Stimulated activated CD4-positive, alpha-beta T cell treated with anti-CD3 and anti-CD28 coated beads, Interleukin-15, amount 100 ng/mL, for 1 hour (primary cell): ENCODE measurements at places on chromosomes 7 and 10.

DNA sequence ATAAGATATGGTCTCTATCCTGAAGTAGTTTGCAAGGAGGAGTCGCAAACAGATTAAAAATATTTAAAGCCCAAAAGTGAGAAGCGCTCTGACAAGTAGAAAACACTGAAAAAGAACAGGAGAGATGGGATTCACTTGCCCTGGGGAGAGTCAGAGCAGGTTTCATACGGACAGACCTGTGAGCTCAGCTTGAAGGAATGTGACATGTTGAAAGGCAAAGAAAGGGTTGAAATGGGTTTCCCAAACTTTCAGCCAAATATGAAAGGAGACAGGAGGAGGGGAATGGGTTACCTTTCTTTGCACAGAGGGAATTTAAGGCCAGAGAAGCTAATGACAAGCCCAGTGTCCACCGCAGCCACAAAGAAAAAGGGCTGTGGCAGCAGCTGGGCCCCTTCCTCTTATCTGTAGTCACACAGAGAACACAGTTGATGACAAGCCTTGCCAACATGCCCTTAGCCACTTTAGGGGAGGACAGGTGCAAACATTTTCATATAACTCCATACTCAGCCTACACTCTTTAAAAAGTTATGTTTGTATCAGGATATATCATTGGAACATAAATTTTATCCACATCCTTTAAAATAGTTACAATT is 14.9 kb downstream of the HOXA1 start:
- no peak for DNase-seq

DNA sequence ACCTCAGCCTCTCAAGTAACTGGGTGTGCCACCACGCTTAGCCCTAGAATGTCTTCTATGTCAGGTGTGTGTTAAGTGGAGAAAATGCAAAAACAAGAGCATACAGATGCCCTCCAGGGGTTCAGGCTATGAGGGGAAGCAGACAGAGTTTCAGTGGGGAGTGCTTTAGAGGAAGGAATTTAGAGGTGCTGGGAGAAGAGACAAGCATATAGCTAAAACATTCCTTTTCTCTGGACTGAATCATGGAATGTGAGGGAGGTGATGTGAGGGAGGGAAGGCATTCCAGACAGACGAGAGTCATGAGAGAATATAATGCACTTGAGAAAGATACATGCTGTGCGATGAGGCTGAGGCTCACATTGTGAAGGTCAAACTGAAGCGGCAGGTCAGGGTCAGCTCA is 6.6 kb upstream of the ZNF786 start:
- no peak for DNase-seq

DNA sequence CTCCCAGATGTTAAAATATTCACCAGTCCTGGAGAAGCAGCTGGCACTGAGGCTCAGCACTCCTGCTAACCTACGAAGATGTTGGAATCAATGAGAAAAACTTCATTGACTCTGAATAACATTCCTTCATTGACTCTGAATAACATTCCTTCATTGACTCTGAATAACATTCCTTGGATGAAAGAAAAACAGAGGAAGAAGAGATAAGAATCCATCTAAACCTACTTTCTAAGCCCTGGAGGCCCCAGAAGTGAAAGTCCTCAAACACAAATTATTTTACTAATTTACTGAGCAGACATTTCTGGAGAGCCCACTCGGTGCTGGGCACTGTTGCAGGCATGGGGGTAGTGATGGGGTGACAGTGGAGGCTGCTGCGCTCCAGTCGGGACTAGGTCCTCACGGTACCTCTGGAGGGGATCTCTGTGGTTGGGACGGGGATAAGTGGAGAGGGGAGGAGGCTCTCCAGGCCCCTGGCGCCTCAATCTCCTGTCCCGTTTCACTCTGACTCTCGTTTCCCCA is 254.1 kb downstream of the WDR37 start:
- DNase-seq = no peak

DNA sequence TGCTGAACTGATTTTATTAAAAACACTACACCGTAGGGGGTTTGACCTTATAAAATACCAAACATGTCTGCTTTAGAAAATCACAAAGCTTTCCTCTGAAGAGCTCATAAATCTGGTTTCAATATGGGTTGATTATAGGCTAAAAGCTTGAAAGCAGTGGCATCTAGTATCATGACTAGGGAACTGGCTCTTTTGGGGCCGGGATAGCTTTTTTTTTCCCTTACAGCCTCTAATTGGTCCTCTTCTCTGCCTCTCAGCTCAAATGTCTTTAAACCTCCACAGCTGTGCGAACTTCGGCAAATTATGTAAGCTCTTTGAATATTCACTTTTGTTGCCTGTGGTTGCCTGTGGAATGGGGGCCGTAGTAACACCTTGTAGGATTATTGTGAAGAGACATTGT is 8.4 kb downstream of the BAMBI start:
- DNase-seq = no peak

- DNase-seq = no peak
Measured at GRCh38 chr10:102457591-102458150, 6.3 kb upstream of the C10orf95 start.

DNA sequence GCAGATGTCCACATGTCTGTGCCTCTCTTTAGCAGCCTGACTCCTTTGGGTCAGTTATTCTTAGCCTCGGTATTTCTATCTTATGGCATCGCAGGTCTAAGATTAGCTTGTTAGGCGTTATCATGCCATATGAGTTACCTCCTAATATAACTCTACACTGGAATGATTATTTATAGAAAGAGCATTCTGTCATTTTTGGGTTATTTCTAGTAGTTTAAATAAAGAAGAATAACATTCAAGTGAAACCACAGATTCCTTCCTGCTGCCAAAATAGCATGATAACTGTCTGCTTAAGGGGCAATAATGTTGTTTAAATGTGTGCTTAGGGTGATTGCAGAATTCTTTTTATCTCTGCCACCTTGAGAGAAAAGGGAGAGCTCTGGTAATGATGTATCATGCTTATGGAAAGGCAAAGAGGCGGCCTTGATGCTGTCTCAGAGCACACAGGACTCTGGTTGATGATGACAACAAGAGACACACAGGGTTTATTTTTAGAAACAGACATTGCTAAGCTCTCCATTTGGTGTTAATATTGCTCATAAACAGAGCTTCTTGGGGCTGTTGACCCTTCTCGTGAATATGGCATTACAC is 10.4 kb downstream of the HDAC9 start:
- no peak for DNase-seq

GRCh38 chr10:30967650-30968410 is 63.8 kb downstream of the ZNF438 start:
- no peak for DNase-seq

GRCh38 chr7:47142169-47142866 is 439.6 kb downstream of the TNS3 start:
- no peak for DNase-seq

DNA sequence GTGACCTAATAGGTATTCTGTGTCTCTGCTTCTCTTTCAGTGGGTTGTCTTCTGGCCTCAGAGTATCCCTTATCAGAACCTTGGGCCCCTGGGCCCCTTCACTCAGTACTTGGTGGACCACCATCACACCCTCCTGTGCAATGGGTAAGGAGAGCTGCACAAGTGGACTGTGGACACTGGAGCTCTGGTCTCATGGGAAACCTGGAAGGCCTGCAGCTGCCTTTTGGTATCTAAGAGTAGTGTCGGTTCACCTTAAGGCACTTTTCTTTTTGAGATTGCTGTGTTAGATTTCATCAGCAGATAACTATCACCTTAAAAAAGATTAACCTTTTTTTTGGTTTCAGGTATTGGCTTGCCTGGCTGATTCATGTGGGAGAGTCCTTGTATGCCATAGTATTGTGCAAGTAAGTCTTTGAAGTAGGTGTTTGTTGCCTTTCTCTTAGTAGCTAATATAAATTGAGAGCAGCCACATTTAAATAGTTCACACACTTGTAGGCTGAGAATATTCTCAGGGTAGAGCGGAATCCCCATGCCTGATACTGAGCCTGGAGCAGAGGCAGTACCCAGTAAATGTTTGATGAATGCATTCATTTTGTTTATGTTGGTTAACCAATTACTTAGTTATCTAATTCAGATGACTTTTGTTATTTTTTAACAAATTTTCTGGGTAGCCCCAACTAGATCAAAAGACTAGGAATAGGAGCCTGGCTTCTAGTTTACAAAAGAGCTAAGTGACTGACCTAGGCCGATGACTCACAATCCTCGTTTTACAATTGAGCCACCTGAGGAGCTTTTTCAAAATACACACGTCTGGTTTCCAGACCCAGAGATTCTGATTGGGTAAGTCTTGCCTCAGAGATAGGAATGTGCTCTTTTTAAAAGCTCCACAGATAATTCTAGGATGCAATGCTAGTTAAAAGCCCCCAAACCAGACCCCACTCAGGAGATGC is 3.6 kb downstream of the TMEM254 start:
- no peak for DNase-seq

GRCh38 chr10:127570036-127570435 is 20.9 kb downstream of the NPS start:
- no peak for DNase-seq

DNA sequence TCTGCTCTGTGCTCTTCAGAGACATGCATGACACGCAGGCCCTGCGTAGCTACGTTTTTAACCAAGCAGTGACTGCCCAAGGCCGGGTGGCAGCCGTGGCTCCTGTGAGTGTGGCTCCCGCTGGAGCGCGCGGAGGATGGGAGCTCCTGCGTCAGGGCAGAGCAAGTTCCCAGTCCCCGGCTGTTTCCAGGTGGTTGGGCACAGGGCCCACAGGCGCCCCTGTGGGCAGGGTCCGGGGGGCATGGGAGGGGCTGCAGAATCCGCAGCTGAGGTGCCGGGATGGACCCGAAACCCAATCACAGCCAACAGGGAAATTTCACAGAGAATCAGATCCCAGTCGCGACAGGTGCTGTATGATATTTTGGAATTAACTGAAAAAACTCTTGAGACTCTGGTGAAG is 9.8 kb downstream of the NKX6-2 start:
- no peak for DNase-seq

DNA sequence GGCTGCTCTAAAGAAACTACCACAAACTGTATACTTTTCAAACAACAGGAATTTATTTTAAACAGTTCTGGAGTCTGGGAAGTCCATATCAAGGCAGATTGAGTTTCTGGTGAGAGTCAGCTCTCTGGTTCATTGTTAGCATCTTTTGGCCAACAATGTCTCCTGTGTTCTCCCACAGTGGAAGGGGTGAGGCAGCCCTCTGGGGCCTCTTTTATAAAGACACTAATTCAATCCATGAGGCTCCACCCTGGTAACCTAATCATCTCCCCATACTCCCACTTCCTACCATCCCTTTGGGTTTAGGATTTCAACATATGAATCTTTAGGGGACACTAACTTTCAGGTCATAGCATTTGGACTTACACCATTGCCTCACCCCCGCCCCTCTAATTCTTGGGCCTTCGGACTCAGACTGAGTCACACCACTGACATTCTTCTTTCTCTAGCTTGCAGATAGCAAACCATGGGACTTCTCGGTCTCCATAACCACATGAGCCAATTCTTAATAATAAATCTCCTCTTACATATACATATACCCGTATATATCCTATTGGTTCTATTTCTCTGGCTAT is 64.3 kb upstream of the ANTXRL start:
- DNase-seq = no peak

DNA sequence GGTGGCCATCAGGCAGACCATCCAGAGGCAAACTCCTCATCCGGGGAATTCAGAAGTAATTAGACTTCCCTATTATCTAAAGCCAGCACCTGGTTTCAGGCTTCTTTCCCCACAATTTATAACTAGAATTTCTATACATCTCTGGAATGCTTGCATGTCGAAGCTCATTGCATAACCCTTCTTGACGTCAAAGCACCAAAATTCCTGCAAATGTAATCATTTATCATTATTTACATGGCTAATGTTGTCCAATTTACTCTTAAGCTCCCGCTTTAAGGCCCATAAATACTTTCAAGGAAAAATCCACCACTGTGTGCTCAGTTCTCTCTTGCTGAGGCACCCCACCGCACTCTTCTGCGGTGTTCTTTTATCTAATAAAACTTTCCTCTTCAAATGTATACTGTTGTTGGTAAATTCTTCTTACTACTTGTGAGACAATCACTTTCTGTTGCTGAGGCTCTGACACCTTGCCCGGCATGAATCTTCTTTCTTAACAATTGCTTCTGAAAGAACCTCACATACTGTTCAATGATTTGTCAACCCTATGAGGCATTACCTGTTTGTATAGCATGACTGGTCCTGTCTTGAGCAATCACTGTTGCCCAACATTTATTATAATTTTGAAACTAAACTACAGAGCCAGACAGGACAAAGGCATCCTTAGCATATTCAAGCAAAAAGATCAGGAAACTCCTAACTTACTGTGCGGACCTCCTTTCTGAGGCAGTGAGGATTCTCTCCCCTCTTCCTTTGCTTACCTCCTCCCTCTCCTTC is 17.4 kb upstream of the GPR141 start:
- DNase-seq = no peak

DNA sequence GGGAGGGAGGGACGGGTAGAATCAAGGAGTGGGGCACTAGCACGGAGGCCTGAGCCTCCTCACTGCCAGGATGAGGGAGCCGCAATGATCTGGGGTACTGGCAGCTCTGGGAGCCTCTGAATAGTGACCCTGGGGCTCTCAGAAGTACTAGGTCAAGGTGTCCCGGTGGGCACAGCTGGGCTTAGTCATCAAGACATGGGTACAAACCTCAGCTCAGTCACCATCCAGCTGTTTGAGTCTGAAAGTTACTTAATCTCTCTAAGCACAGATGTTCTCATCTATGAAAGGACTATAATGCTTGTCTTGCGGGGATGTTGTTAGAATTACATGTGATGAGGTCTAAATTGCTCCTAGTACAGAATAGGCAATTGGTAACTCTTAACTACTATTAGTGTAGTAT is 276.8 kb downstream of the KCNMA1 start:
- DNase-seq = no peak

- DNase-seq = no peak
Measured at GRCh38 chr10:52258799-52259425, 55.2 kb upstream of the DKK1 start.

DNA sequence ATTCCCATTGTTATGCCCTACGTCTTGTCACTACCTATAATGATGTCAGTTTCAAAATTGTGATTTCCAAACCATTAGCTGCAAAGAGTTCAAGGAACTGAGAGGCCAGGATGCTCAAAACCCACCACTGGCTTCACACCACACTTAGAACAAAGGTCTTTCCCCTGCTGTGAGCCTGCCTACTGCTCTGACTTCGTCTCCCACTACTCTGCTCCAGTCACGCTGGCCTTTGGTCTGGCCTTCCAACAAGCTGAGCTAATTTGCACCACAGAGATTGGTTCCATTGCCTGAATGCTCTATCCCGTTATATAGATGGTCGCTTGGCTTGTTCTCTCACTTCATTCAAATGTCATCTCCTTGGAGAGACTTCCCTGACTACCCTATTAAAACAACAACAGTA is 572.1 kb upstream of the GALNT17 start:
- no peak for DNase-seq

- no peak for DNase-seq
Measured at GRCh38 chr10:99527526-99528493, 4.9 kb upstream of the NKX2-3 start.

- DNase-seq = no peak
Measured at GRCh38 chr10:96298362-96298761, 5.9 kb upstream of the DNTT start.

DNA sequence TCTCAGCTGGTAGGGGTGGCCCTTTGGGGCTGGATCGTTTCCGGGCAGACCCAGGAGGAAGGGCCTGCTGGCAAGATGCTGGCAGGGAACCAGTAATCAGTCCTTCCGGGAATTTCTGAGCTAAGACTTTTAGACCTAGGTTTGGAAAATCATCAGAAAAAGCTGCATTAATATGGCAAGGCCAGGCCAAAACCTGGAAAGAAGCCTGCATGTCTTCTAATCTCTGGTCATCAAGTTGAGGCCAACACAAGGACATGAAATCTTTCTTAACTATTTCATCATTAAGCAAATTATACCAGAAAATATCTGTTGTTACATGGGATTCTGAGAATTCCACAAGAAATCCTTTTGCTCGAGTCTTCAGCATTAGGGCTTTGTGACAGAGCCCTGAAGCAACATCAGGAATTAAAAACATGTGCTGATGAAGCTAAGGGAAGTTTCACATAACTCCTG is 19.9 kb downstream of the CPA1 start:
- no peak for DNase-seq
